NT2/D1 (cell line): ENCODE measurements at places on chromosomes 1 and 21.

- DNase-seq, result no peak
These were observed 20.8 kb downstream of the ACADM start for GRCh38 chr1:75745276-75745675.

DNA sequence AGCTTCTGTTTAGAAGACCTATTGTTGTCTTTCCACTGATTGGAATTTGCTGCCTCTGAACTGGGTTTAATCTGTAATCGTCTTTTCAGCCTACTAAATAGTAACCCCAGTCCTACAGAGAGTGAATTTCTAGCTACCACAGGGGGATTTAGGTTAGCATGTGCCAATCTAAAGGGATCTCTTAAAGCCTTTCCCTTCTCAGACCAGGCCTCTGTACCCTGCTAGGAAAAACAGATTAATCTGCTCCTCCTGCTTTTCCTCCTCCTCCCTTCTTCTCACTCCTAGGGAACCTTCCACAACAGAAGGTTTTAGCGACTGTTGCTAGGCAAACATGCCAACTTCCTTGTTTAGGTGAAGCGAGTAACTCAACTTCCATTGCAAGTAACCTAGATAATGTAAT lies 1.3 kb upstream of the RC3H1 start:
- DNase-seq, result peak; percentile 64

GRCh38 chr21:20030390-20030789 lies 967.8 kb upstream of the NCAM2 start:
- DNase-seq, result no peak

DNA sequence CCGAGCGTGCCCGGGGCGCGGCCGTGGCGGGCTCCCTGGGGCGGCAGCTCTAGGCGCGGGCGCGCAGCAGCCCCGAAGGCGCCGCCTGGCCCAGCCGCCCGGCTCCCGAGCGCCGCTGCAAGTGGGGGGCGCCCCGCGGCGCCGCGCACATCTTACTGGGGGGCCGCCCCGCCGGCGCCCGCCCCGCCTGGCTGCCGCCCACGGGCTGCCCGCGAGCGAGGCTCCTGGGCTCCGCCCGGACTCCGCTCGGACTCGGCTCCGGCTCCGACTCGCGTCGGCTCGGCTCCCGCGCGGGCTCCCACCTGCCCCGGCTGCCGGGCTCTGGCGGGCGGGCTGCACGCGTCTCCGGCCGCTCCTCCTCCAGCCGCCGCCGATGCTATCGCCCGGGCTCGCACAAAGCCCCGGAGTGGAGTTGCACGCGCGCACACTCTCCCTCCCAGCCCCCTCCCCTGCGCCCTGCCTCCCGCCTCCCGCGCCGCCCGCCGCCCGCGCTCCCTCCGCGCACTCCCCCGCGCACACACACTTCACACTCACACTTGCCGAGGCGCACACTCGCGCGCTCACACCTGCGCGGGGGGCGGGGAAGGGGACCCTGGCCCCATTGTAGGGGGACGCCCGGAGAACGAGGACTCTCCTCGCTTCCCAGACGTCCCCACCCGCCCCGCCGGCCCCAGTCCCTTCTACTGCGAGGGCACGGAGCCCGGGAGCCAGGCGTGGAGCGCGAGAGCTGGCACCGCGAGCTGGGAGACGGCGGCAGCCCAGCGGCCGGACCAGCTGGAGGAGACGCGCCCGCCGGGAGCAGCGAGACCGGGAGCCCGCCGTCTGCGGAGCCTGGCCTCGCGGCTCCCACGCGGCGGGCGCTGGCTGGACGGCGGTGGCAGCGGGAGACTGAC lies at the start of gene GRIK3:
TSS of gene GRIK3 (minus strand) at position 395 of the 893 bp plus-strand sequence. CDS start 407 bp downstream, outside the sequence.
- no peak for DNase-seq

GRCh38 chr1:98794196-98794886 lies 132.8 kb downstream of the SNX7 start:
- peak; percentile 65 for DNase-seq

DNA sequence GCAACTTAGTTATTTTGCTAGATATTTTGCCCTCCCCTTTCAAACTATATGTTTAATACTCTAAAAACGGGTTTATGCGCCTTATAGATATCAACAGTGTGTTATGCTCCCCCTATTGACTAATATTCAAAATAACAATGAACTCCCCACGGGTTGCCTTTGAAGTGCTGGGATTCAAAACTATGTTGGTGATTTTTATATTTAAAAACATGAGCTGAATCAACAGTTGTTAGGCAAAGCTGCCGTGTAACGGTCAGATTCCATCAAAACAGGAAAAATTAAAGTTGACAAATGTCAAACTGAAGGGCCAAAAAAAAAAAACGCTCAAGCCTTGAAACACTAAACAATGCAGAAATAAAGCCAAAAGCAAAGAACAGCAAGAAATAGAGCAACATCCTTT lies 2.5 kb downstream of the TGFBR3 start:
- DNase-seq, result no peak

DNA sequence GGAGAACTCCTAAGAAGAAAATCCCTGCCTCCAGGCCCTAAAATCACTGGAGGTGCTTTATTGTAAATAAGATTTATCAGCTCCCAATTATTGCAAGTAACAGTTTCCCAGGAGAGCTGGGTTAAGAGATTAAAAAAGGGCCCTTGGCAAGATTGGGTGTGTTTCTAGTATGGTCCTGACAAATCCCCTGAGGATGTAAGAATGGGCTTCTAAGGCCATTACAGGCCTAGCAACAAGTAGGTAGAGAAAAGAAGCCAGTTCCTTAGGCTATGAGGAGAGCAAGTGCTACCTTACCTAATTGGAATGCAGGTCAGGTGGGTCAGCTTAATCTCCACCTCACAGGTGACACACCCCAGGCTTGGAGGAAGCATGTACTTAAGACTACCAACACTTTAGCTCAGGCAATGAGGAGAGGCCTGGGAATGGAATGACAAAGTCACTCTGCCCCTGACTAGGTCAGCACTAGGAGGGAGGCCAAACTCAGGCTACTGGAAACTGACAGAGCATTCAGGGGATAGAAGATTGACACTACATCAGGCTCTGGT lies 6.8 kb upstream of the OTUD7B start:
- DNase-seq, result peak; percentile 51

GRCh38 chr1:229666585-229666984 lies 40.5 kb downstream of the URB2 start:
- no peak for DNase-seq

GRCh38 chr21:19236209-19236608 lies 832.6 kb upstream of the TMPRSS15 start:
- no peak for DNase-seq

GRCh38 chr1:30268923-30269666 lies 454.3 kb downstream of the MATN1 start:
- DNase-seq, result no peak

DNA sequence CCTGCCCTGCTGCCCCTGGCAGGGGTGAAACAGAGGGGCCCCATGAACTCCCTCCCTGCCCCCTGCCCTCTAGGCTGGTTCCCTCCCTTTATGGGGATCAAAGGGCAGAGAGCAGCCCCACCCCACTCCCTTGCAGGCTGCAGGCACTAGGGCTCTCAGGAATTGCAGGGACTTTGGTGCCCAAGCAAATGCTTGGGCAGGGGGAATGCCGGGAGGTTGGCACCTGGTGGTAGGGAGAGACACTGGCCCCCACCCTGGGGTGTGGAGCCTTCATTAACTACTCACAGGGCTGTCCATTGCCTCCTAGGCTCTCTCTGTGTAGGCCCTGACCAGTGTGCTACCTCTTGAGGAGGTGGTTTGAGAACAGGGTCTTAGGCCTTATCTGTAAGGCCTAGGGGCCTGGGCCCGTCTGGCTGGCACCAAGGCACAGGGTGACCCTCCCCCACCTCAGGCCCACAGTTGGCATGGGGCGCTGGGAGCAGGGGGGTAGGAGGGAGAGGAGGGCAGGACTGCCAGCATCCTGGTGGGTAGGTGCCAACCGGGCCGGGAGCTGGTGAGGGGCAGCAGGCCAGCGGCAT lies 4.7 kb downstream of the ZBTB7B start:
- no peak for DNase-seq

DNA sequence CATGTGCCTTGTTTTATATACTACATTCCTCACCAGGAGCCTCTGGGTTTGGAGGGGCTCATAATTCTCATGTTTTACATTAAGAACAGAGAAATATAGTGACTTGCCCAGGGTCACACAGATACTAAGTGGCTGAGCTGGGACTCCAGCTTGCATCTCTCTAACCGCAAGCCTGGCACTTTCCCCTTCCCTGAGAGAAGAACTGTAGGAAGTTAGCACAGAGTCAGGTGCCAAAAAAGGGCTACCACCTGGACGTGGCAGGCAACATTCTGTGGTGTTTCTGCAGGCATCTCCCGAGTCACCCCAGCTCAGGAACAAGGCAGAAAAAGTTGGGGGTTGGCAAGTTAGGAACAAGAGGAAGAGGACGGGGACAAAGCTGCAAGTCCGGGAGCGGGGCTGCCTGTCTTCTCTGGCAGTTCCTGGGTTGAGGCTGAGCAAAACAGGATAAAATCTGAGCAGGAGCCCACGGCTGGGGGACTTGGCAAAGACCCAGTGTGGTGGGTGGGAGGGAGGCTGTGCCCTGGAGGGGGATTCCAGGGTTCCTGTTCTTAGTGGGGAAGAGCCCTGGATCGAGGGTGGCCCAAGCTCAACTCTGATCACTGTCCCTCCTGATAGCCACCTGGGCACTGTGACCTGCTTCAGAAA lies 9.8 kb downstream of the PLA2G5 start:
- DNase-seq, result no peak

DNA sequence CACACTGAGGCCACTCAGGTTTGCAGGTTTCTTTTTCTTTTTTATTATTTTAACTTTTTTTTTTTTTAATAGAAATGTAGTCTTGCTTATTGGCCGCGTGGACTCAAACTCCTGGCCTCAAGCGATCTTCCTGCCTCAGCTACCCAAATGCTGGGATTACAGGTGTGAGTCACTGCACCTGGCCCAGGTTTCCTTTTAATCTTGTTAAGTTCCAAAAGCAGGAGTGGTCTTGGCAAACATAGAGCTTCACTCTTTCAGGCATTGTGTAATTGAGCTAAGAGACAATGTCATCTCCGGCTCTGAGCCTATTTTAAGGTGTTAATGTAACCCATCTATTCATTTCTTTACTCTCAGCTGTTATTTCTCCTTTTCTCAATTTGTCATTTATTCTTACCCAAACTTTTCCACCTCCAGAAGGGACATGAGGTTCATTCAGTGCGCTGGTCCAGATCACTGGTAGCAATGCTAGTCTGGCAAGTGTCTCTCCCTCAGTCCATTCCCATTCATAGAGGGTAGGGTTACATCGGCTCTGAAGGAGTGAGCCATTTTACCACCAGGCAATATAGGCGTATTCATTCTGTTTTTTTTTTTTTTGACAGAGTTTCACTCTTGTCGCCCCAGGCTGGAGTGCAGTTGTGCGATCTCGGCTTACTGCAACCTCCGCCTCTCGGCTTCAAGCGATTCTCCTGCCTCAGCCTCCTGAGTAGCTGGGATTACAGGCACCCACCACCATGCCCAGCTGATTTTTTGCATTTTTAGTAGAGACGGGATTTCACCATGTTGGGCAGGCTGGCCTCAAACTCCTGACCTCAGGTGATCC lies 11.3 kb upstream of the MFSD2A start:
- no peak for DNase-seq

DNA sequence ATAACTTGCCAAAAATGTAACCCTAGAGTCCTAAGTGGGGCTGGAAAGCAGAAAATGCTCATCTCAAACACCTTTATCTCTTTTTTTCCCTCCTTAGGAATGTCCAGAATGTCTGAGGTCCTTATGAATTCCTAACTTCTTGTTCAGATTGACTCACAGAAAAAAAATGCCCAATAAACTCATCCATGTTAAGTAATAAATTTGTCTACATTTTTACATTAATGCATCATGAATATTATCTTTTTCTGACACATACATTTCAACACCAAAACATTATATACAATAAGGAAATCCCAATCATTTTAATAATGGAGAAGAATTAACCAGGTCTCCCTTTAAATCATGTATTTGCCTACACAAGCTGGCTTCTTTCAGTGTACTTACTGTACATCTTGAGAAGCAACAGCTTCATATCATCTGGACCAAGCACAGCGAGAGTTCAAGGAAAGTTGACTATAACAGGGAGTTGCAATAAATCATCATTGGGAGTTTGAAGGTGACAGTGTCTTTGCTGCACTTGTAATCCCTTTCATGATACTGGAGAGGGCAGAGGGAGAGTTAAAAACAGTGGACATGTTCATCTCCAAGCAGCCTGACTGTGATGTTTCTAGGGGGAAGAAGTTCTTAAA lies 565.2 kb downstream of the LTN1 start:
- DNase-seq, result no peak

DNA sequence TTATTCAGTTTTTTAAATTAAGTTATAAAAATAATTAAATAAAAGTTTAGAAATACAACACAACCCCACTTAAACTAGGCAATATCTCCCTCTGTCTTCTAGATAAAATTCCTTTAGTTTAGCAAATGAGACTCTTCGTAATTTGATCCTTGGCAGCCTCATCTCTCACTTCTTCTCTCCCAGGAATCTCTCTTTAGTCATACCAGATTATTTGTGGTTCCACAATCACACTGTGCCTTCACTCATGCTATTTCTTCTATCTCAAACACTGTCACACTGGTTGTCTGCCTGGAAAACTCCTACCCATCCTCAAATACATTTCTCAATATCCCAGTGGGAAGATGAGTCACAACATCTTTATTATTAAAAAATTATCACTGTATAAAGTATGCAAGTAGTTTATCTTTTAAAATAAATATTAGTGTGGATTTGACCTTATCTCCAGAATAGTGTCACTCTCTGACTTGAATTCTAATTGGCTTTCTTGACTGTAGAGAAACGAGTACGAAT lies 195.5 kb downstream of the KCNH1 start:
- DNase-seq, result no peak

DNA sequence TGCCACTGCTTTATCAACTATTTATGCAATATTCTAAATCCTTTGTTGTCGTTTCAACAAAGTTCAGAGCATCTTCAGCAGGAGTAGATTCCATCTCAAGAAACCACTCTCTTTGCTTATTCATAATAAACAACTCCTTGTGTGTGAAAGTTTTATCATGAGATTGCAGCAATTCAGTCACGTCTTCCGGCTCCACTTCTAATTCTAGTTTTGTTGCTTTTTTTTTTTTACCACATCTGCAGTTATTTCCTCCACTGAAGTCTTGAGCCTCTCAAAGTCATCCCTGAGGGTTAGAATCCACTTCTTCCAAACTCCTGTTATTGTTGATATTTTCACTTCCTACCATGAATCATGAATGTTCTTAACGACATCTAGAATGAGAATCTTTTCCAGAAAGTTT lies 14.8 kb upstream of the ETS2 start:
- DNase-seq, result no peak

DNA sequence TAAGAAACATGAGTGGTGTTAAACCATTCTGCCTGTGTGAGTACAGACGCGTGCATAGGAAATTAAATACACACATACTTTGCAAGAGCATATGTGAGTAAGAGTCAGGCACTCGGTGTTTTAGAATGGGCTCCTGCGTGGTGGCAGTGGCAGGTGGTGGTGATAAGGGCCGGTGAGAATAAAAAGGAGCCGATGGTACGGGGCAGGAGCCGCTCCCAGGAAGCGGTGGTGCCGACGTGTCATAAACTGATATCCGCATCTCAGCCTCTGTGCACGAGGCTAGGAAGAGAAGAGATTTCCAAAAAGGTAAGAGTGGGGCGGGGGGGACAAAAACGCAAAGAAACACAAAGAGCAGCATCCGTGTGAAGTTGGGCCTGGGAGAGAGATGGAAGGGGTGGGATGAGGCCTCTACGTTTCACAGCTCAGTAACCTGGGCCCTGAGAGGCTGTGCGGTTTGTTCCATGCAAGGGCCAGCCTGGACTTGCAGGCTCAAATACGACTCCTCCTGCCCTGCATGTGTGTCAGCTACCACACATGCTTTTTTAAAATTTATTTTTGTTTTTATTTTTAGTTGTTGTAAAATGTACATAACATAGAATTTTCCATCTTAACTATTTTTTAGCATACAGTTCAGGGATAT lies 127.7 kb upstream of the COL6A1 start:
- DNase-seq, result no peak
